ENCODE measurements at places on chromosomes 7 and 10. TPM values are rescaled to one million over a fixed set of nuclear protein-coding genes. Genes with fewer than 3 reads are reported as not detected.

The NODAL gene
- polyA plus RNA-seq, result not detected

The TCAF2 gene
- polyA plus RNA-seq, result 23.3 TPM

The LRRC18 gene
- not detected for polyA plus RNA-seq

The PTPRE gene
- 11.8 TPM for polyA plus RNA-seq

The CTAGE8 gene
- not detected for polyA plus RNA-seq

The HIP1 gene
- 11.3 TPM for polyA plus RNA-seq

The FBXO24 gene
- 0.71 TPM for polyA plus RNA-seq

The CASTOR2 gene
- 5.4 TPM for polyA plus RNA-seq

The VGF gene
- 54.3 TPM for polyA plus RNA-seq

The MEPCE gene
- polyA plus RNA-seq, result 20.2 TPM

The FAM221A gene
- 9.7 TPM for polyA plus RNA-seq

The AQP1 gene
- 2.4 TPM for polyA plus RNA-seq

The BTBD16 gene
- polyA plus RNA-seq, result not detected

The ARMS2 gene
- polyA plus RNA-seq, result not detected

The FRMD4A gene
- 34.5 TPM for polyA plus RNA-seq

The MKRN1 gene
- 61.4 TPM for polyA plus RNA-seq

The EPHA1 gene
- 0.26 TPM for polyA plus RNA-seq

The LIPM gene
- polyA plus RNA-seq, result not detected

The PAPSS2 gene
- 55.0 TPM for polyA plus RNA-seq

The COL28A1 gene
- polyA plus RNA-seq, result 0.08 TPM

The CALHM3 gene
- not detected for polyA plus RNA-seq

The TMEM184A gene
- polyA plus RNA-seq, result 1.5 TPM

The PRRT4 gene
- polyA plus RNA-seq, result 3.4 TPM

The ANKRD61 gene
- 0.50 TPM for polyA plus RNA-seq

The TES gene
- polyA plus RNA-seq, result 15.6 TPM

The SYT15 gene
- 0.07 TPM for polyA plus RNA-seq

The PPP3CB gene
- 18.4 TPM for polyA plus RNA-seq

The PPP1R17 gene
- polyA plus RNA-seq, result not detected

The MMRN2 gene
- polyA plus RNA-seq, result 0.05 TPM

The BLNK gene
- not detected for polyA plus RNA-seq

The SPDYE16 gene
- 0.10 TPM for polyA plus RNA-seq

The UBN2 gene
- polyA plus RNA-seq, result 2.9 TPM

The SFTPA1 gene
- polyA plus RNA-seq, result not detected

The TRPV5 gene
- not detected for polyA plus RNA-seq

The CNPY1 gene
- not detected for polyA plus RNA-seq

The DGKB gene
- polyA plus RNA-seq, result 2.1 TPM

The LDB3 gene
- polyA plus RNA-seq, result 0.48 TPM

The AZGP1 gene
- 0.15 TPM for polyA plus RNA-seq

The SEC61A2 gene
- 18.9 TPM for polyA plus RNA-seq

The C10orf67 gene
- polyA plus RNA-seq, result 1.1 TPM

The PRKG1 gene
- polyA plus RNA-seq, result 4.3 TPM

The ERVW-1 gene
- polyA plus RNA-seq, result not detected

The HOXA2 gene
- not detected for polyA plus RNA-seq

The SERPINE1 gene
- polyA plus RNA-seq, result 4,174 TPM

The SMKR1 gene
- polyA plus RNA-seq, result 5.8 TPM

The MYL10 gene
- not detected for polyA plus RNA-seq

All from SK-N-SH (cell line).